ENCODE measurements at places on chromosomes 16 and 17.

- no peak for DNase-seq
Observed at GRCh38 chr17:83192161-83192788, 112.9 kb downstream of the METRNL start.

DNA sequence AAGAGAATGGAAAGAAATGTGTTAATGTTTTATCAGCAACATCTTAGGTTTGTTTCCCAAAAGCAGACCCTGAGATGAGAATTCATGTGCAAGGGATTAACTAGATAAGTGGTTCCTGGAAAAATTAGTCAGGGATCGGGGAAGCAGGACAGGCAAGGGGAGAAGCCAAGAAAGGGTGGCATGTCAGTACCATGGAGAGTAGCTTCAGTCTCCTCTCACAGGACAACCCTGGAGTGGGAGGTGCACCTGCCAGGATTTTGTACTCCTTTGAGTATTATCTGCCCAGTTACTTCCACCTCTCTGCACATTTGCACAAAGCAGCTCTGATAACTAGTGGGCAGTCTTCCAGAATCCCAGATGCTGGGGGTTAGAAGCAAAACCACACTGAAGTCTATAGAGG lies 117.0 kb downstream of the RGS9 start:
- DNase-seq: no peak

DNA sequence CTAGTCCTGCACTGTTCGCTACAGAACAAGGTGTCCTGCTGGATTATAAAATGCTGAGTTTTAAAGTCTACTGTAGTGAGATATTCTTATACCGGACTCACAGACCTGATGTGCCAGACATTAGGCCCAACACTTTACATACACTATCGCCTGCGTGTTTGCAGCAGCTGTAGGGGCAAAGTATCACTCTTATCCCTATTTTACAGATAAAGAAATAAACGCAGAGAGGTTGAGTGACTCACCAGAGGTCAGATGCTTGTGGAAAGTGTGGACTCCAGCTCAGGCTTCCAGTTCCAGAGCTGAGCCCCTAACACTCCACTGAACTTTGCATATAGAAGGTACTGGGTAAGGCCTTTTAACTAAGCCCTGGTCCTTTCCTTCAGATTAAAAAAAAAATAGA lies 47.4 kb downstream of the PLXDC1 start:
- DNase-seq: no peak

DNA sequence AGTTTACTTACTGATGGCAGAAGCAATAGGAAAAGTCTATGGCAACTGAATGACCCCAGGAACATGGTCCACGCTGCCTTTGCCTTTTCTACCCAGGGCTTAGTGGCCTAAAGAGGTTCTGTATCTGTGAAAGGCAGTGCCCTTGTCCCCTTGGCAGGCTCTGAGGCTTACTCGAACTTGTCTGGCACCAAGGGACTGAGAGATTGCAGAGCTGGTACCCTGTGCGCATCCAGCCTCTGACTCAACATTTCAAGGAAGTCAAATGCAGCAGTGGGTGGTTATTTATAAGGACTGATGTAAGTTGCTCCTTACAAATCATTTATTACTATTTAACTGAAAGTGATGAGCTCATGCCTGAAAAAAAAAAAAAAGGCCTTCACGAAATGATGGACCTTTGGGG lies 299.9 kb upstream of the MYOCD start:
- DNase-seq: no peak

DNA sequence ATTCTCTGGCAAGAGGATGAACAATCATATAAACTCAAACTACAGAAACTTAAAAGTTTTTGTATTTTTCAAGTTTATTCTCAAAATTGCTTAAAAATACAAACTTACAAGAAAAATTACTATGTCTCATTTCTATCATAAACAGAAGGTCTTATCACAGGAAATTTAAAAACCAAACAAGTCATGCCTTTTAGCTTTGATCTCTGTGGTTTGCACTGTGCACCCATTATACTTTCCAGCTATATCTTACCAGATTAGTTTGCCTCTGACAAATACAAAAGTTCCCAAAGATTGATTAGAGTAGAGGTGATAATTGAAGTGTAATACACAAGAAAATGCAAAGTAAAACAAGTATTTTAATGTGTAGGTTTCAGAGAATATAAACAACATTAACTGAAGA lies 117.4 kb downstream of the MYO1D start:
- DNase-seq: no peak

- peak; percentile 72 for DNase-seq
Observed at GRCh38 chr16:82031116-82032084, 3.7 kb upstream of the HSD17B2 start.

DNA sequence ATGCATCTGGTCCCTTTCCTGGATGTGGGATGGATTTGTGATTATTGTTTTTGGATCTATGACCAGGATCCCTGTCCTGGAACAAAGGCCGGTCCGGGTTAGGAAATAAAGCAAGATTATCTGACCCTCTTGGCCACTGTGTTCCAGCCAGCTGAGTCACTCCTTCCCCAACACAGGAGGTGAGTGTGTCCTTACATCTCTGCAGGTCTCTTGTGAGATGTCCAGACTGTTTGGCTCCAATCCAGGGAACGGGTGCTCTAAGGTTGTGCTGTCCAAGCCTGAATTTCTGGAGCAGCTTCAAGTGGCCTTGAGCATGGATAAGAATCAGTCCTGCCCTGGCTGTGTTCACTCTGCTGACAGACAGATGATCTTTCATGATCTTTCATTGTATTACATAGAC lies 136.5 kb upstream of the CCL2 start:
- DNase-seq: no peak

- no peak for DNase-seq
Observed at GRCh38 chr16:51596247-51596646, 445.2 kb upstream of the SALL1 start.

- no peak for DNase-seq
Observed at GRCh38 chr17:48548523-48549280, 3.8 kb upstream of the HOXB2 start.

Measured in dermis microvascular lymphatic vessel endothelial cell (primary cell).